ENCODE measurements at places on chromosomes 2 and 18.

GRCh38 chr2:74219846-74220486 lies 21.6 kb downstream of the MTHFD2 start:
- no peak for DNase-seq

- no peak for DNase-seq
Measured at GRCh38 chr2:227394401-227394800, 6.7 kb upstream of the SCYGR1 start.

DNA sequence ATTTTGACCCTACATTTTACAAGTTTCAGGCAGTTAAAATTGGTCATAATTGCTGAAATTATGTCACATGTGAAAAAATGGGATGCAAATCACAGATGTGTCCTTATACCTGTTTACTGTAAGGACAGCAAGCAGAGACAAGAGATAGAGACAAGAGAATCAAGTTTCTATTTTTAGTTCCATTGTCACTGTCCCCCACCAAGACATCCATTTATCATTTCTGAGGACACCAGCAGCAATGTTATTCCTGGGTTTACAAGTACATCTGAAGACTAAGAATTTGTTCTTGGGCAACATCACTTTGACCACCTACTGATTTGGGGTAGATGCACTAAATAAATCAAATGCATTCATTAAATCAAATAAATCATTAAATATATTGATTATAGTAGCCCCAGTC lies 1111.7 kb downstream of the DPP10 start:
- no peak for DNase-seq

- no peak for DNase-seq
Measured at GRCh38 chr18:51480407-51481261, 283.2 kb upstream of the MEX3C start.

GRCh38 chr18:59923539-59924196 lies 23.9 kb downstream of the PMAIP1 start:
- no peak for DNase-seq

Measured in iris pigment epithelial cell (primary cell).